ENCODE measurements at places on chromosomes 7 and 10. TPM values are rescaled to one million over a fixed set of nuclear protein-coding genes. Genes with fewer than 3 reads are reported as not detected.

Gene GPNMB
- total RNA-seq: 38.2 TPM

- H3K27me3 ChIP-seq: no peaks in the 10 kb centered on the region
- H3K4me3 ChIP-seq: no peak overlapping the region
- no peak for DNase-seq
- no peaks in the 10 kb centered on the region for H3K36me3 ChIP-seq
Observed at GRCh38 chr7:10802011-10802410, 171.7 kb upstream of the PHF14 start.

- peak overlapping the region; percentile 82 for H3K27ac ChIP-seq
- peak overlapping the region; percentile 60 for H3K4me3 ChIP-seq
- H3K36me3 ChIP-seq: no peaks in the 10 kb centered on the region
- H3K27me3 ChIP-seq: no peaks in the 10 kb centered on the region
- H3K4me1 ChIP-seq: peaks cover 23% of the 10 kb centered on the region
- peak; percentile 93 for DNase-seq
Observed at GRCh38 chr10:126569513-126570244, 100.8 kb downstream of the C10orf90 start.

DNA sequence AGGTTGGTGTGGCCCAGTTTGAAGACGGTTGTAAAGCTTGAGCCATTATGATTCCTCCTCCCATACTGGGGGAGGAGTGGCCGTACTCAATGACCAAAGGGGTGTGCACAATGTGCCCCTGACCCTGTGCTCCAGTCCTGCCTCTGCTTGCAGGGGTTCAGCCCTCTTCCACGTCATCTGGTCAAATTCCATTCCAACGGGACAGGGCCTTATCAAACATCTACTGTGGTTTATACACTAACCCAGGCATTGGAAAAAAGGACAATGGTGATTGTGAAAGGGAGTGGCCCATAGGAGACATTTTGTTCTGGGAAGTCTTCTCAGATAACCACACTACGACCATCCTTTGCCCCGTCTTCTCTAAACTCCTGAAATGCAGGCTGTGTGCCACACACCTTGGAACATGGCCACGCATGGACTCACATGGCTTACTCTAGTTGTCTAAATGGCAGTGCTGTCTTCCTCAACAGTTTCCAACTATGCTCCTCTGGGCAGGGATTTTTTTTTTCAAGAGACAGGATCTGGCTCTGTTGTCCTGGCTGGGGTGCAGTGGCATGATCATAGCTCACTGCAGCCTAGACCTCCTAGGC, 103.0 kb downstream of the JCAD start:
- DNase-seq: no peak
- H3K27me3 ChIP-seq: 0 out of 2 replicates have a peak, but pooled peaks cover 5% of the 10 kb centered on the region
- no peak overlapping the region for H3K4me3 ChIP-seq
- H3K4me1 ChIP-seq: no peaks in the 10 kb centered on the region
- no peaks in the 10 kb centered on the region for H3K36me3 ChIP-seq

GRCh38 chr10:59771162-59771807, 18.0 kb upstream of the MRLN start:
- H3K4me3 ChIP-seq: no peak overlapping the region
- H3K4me1 ChIP-seq: no peaks in the 10 kb centered on the region
- no peaks in the 10 kb centered on the region for H3K27me3 ChIP-seq
- no peak overlapping the region for H3K27ac ChIP-seq

Gene HYAL4
- not detected for total RNA-seq

DNA sequence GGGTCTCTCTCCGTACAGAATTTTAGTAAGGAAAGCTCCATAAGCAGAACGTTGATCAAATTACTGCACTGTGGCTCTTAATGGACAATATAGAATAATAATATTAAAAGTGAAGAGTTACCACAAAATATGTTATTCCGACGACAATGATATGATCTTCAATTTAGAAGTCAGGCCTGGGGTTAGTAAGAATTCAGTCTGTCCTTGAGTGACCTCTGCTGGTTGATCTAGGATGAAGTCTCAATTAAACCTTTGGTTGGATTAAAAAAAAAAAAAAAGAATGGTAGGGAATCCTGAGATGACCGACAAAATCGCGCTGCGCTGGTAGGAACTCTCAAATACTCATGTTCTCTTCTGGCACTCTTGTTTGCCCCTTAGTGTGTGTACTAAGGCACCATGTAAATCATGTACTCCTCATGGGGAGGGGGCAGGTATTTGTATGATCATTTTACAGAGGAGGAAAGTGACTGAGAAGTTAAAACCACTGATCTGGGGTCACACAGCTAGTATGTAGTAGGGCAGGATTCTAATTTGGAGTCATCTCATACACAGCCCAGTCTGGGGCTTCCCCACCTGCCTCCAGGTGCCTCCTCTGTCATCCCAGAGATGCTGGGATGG, 161.3 kb upstream of the NPVF start:
- H3K27ac ChIP-seq: no peak overlapping the region
- no peaks in the 10 kb centered on the region for H3K4me1 ChIP-seq
- no peaks in the 10 kb centered on the region for H3K36me3 ChIP-seq
- no peak overlapping the region for H3K4me3 ChIP-seq
- peak; percentile 68 for DNase-seq

Gene IQCE
- total RNA-seq: 24.4 TPM

DNA sequence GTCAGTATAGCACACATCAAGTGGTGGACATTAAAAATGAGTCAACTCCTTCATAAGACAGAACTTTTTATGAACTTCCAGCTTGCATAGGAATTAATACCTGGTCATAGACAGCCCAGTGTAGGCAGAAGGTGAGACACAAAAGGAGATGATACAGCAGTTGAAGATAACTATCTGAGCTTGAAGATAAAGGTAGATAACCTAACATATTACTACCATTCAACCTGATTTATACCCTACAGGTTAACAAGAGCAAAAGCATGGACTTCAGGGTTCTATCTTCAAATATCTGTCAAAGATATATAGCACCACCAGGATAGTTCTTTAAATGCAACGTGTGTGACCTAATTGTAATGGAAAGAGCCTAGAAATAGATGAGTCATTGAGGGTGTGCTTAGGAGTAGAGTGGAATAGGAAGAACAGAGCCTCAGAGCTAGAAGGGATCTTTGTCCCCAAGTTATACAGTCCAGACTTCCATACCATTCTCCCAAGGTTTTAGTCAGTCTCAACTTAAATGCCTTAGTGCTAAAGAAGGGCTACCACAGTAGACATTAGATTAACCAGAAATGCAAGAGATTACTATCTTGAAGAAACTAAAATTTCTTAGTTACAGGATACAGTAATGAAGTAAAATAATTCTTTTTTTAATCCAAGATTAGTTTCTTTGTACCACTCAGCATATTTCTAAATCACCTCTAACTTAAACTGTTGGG, 9.2 kb downstream of the ZNF800 start:
- no peak overlapping the region for H3K4me3 ChIP-seq
- H3K27ac ChIP-seq: no peak overlapping the region
- H3K4me1 ChIP-seq: peaks cover 12% of the 10 kb centered on the region
- H3K36me3 ChIP-seq: peaks cover 38% of the 10 kb centered on the region
- DNase-seq: peak; percentile 56
